ENCODE measurements at places on chromosomes 3 and 15. TPM values are rescaled to one million over a fixed set of nuclear protein-coding genes. Genes with fewer than 3 reads are reported as not detected.

- DNase-seq: no peak
These were observed 208.4 kb downstream of the TNIK start for GRCh38 chr3:171251835-171252234.

- DNase-seq: no peak
These were observed 192.5 kb downstream of the RSL24D1 start for GRCh38 chr15:55003965-55004873.

DNA sequence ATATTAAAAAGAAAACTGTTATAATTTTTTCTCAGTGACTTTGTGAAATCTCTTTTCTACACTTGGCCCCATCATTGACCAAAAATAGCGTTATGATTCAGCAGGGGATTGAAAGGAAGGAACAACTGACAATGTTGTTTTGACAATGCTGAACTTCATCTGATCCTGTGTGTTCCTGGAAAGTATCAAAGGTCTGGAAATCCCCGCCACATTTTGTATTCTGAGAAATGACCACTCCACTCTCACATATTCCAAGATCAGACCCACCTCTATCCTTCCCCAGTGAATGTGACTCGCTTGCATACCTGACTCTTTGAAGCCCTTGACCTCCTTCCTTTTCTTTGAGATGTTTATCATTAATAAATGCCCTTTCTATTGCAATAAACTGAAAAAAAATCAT lies 9.7 kb upstream of the RIOX2 start:
- DNase-seq: no peak

DNA sequence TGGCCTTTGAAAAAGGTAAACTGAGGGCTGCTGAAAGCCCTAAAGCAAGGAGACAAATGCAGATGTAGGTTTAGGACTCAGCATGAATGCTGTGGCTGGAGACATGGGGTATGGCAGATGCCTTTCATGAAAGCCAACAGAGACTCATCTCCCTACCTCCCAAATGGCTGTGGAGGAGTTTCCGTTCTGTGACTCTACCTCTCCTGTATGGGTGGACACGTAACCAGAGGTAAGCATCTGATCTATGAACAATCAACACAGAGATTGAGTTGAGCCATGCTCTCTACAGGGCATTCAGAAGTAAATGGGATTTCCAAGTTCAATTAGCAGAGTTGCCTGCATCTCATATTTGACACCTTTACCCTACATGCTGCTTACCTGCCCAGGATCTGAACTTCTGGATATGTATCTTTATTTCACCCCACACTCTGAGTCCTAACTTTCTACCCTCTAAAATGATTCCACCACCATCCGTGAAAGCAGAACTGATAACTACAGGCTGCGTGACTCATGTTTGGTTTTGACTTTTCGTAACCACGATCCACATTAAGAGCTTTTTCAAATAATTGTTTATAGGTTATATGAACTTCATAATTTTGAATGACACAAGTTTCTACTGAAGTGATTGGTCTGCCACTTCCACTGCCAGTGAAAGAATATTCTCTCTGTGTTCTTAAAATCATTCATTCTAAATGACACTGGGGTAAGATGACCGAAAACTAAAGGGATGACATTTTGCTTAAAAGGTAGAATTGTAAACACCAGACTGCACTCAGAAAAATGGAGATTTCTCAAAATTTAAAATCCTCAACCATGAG lies 1058.7 kb downstream of the FHIT start:
- DNase-seq: no peak

DNA sequence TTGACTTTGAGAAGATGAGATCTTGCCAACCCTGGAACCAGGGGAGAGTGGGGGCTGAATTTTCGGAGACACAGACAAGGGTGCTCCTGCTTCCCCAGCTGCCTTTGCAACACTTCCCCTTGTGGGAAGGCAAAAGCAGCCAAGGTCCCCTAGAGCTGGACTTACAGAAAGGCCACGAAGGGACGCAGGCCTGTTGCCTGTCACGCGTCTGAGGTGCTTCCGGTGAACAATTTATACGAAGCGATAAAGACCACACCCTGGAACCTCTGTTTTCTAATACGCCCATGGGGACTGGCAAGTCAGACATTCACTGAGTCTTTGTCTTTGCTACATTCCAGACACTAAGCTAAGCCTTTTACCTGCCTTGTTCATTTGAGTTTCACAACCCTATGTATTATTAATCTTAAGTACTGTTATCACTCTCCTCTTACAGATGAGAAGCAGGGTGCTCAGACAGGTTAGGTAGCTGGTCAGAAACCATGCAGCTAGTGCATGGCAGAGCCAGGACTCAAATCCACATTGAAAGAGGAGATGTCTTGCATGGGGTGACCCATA lies 13.2 kb downstream of the MEGF11 start:
- no peak for DNase-seq

DNA sequence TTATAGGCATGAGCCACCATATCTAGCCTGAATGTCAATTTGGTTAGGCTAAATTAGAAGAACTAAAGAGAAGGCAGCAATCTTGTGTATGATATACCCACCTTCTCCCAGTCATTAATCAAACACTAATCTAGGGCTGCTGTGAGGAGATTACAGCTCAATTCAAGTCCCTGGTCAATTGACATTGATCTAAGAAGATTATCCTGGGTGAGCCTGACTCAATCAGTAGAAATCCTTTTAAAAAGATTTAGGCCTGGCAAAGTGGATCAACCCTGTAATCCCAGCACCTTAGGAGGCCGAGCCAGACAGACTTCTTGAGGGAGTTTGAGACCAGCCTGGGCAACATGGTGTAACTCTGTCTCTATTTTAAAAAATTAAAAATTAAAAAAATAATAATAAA lies 2.5 kb upstream of the DNAH12 start:
- DNase-seq: no peak

GRCh38 chr3:112685420-112685819 lies 44.5 kb upstream of the CCDC80 start:
- no peak for DNase-seq

- no peak for DNase-seq
These were observed 168.8 kb downstream of the DCLK3 start for GRCh38 chr3:36595511-36595910.

GRCh38 chr3:65170390-65171042 lies 482.7 kb upstream of the ADAMTS9 start:
- DNase-seq: peak; percentile 89

GRCh38 chr3:32780071-32780734 lies 37.6 kb upstream of the TRIM71 start:
- no peak for DNase-seq

GRCh38 chr15:97867870-97868269 lies 92.6 kb upstream of the ARRDC4 start:
- no peak for DNase-seq

GRCh38 chr3:16334909-16335308 lies 69.9 kb downstream of the OXNAD1 start:
- no peak for DNase-seq

GRCh38 chr3:8540456-8540855 lies 38.8 kb downstream of the LMCD1 start:
- DNase-seq: no peak

- DNase-seq: peak; percentile 100
These were observed at the start of gene IP6K2 for GRCh38 chr3:48716982-48717746. TSS of gene IP6K2 (minus strand) at chr3:48717221. CDS start at chr3:48695291, 21,930 bp downstream.

GRCh38 chr3:38131621-38132369 lies 5.1 kb downstream of the ACAA1 start:
- no peak for DNase-seq

DNA sequence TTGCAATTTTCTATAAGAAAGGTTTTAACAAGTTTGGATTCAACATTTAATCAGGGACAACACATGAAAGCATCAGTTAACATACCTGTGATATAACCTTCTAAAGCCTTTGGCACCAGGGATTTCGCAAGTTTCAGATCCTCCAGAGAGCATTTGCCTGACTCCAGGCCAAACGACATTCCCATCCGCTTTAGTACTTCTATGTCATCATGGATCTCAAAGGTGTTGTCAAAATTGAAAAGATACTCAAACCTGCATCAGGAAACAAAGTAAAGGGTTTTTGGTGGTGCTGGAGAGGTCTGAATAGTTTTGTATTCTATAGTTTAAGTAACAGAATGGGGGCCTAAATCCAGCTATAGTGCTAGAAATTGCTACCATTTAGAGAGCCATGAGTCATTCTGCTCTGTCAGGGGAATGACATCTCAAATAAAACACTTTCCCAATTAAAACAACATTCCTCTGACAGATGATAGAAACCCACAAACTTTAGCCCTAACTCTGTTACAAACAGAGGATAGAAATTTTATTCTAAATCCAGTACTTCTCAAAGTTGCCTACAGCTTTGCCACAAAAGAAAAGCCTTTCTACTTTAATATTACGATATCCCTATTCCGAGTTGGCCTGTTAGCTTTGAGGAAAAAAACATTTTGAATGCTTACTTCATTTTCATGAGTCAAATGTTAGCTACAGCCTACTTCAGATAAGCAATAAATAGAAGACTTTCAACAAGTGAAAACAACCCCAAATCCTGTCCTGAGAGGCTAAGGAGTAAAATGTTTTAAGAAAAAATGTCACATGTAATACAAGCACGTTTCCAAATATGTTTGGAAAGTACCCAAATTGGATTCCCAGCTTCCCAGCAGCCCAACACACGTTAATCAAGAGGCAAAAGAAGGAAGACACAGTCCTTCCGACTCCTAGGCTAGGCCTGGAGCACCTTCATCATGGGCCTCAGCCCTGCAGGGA lies 83.4 kb downstream of the ATP1B3 start:
- DNase-seq: no peak

GPR156 gene
- total RNA-seq: 0.15 TPM

PIGZ gene
- total RNA-seq: 3.4 TPM

CLDN18 gene
- 1.2 TPM for total RNA-seq

SMCO1 gene
- total RNA-seq: 41.1 TPM

DUOX1 gene
- 6.1 TPM for total RNA-seq

REC114 gene
- 3.4 TPM for total RNA-seq

TGM5 gene
- not detected for total RNA-seq

ZPLD1 gene
- not detected for total RNA-seq

GOLGA8R gene
- 3.4 TPM for total RNA-seq

RPSA gene
- total RNA-seq: 493 TPM

All from right cardiac atrium (tissue), 5 donors.